ENCODE measurements at places on chromosomes 12 and 14.

DNA sequence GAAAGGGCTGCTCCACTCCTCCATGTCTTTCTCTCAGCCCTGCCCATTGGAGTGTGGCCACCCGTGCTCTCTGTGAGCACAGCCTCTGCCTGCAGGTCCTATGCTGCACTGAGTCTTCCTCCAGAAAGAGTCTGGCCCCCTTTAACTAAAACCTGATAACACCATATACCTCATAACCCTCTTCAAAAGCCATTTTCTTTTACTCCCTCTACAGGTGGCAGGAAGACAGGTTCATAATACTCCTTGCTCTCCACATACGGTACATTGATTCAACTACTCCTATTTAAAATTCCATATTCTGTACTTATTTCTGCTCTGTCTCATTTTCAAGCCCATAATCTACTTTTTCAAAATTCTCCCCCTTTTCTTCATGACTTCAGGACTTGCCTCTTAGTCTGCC is 144.0 kb downstream of the HELB start:
- DNase-seq = no peak

- no peak for DNase-seq
Measured at GRCh38 chr12:88420457-88420856, 159.8 kb downstream of the KITLG start.

GRCh38 chr14:73058922-73059673 is 764 bp downstream of the RBM25 start:
- no peak for DNase-seq

- DNase-seq = no peak
Measured at GRCh38 chr12:102281231-102281630, 83.6 kb upstream of the PMCH start.

DNA sequence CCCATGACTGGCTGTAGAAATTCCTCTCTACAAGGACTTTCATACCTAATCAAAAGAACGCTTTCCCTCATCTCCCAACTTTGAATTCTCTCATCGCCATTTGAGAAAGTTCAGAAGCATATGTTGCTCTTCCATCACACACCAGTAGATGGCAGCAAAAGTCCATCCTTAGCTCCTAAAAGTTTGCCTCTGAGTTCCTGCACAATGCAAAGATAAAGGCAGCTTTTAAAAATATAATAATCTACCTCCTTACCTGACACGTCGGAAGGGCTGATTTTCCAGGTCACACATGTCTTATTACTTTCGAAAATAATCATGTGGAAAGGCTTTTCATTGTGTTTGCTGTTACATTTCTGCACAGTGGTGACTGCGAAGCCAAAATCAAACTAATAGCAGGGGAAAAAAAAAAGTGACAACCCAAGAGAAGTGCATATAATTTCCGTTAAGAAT is 456.7 kb upstream of the SEL1L start:
- no peak for DNase-seq

DNA sequence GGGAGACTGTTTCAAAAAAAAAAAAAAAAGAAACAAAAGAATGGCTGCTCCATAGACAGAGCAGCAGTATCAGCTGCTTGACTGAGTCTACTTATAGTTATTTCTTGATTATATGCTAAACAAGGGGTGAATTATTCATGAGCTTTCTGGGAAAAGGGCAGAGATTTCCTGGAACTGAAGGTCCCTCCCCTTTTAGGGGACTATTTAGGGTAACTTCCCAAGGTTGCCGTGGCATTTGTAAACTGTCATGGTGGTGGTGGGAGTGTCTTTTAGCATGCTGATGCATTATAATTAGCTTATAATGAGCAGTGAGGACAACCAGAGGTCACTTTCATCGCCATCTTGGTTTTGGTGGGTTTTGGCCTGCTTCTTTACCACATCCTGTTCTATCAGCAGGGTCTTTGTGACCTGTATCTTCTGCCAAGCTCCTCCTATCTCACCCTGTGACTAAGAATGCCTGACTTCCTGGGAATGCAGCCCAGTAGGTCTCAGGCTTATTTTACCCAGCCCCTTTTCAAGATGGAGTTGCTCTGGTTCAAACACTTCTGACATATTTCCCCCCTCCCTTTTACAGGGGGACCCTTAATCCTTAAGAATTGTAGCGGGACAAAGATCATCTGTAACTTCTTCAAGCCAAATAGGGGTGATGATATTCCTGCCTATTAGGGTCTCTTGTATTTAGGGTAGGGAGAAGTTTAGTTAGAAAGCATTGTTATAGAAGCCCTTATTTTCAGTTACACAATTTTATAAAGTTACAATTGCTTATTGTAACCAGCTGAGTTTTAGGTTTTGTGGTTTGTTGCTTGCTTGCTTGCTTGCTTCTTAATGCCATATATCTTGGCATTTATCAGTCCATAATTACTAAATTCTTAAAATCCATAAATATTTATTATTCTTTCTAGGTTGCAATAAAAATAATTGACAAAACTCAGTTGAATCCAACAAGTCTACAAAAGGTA is 42.5 kb downstream of the MARK3 start:
- DNase-seq = no peak

- DNase-seq = no peak
Measured at GRCh38 chr14:36971263-36971855, 201.0 kb downstream of the SLC25A21 start.

DNA sequence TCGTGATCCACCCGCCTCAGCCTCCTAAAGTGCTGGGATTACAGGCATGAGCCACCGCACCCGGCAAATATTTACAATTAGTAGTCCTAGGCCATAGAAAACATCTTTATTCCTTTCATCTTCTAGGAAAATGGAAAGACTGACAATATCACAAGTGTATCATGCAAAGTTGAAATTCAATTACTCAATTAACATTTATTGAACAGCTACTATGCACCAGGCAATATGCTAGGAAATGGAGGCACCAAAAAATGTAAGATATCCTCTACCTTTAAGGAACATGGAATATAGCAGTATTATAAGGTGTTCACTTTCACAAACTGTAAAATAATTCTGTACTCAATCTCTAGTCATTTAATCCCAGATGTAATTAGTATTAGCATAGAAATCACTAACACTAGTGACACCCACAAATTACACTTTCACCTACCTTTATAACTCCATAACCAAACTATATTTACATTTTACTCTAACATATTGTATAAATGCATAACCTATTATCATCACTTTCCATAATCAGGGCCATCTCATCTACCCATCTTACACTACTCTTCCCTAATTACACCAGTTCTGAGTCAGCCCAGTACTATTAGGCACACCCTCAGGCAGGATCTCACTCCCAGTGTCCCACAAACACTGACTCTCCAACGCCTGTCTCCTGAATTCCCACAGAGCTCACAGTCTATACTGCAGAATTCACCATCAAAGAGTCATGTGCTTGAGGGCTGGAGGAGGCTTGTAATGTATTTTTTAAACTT is 10.4 kb downstream of the CORO1C start:
- no peak for DNase-seq

DNA sequence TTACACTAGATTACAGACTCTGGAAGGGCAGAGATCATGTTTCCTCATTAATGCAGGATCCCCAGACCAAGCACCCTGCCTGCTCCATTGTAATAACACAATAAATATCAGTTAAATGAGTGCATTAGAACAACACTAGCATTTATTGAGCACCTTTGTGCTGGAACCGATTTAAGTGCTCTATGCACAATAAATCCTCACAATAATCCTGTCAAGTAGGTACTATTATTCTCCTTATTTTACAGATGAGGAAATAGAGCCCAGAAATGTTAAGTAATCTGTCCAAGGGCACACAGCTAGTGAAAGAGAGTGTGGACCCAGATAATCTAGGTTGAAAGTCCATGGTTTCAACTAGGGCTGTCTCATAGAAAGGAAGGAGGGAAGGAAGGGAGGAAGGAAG is 69.8 kb downstream of the MAP1LC3B2 start:
- no peak for DNase-seq

GRCh38 chr12:104750061-104750460 is 208.0 kb downstream of the SLC41A2 start:
- DNase-seq = no peak

GRCh38 chr14:22479132-22479531 is 109.9 kb downstream of the DAD1 start:
- no peak for DNase-seq

- DNase-seq = no peak
Measured at GRCh38 chr14:73231981-73232851, 5.1 kb upstream of the PAPLN start.

- DNase-seq = no peak
Measured at GRCh38 chr14:101019541-101019940, 116.0 kb upstream of the RTL1 start.

GRCh38 chr14:72611506-72611905 is 282.4 kb downstream of the DPF3 start:
- no peak for DNase-seq

- DNase-seq = no peak
Measured at GRCh38 chr12:48187916-48188695, 4.7 kb downstream of the CCDC184 start.

DNA sequence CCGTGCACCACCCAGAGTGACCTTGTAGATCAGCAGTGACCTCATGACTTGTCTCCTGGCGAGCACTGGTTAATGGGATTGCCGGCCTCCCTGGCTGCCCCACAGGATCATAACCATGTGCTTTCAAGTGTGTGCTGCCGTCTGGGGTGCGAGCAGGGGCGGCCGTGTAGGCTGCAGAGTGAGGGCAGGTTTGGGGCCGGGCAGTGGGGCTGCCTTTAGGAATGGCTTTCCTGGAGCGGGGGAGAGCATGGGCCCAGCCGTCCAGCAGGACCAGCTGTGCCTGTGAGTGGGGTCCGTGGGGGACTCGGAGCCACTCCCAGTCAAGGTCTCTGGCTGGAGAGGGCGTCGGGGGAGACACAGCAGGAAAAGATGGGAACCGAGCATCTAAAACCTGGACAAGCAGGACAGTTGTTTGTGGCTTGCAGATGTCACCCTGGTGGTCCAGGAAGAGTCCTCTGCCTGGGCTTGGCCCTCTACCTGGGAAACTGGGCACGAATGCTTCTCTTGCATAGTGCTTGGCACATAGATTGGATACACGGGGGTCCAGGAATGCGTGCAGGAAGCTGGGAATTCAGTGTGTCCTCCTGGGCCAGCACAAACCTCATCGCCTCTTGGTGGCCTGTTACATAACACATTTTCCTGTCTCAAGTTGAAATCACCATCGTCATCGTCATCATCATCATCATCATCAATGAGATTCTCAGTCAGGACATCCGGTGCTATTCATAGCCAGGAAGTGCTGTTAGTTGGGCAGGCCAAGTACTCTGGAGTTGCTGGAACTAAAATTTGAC is 96.0 kb downstream of the ADGRD1 start:
- no peak for DNase-seq

- DNase-seq = no peak
Measured at GRCh38 chr12:62258941-62259630, 1.1 kb upstream of the USP15 start.

- no peak for DNase-seq
Measured at GRCh38 chr12:88951177-88951576, 370.9 kb upstream of the KITLG start.

DNA sequence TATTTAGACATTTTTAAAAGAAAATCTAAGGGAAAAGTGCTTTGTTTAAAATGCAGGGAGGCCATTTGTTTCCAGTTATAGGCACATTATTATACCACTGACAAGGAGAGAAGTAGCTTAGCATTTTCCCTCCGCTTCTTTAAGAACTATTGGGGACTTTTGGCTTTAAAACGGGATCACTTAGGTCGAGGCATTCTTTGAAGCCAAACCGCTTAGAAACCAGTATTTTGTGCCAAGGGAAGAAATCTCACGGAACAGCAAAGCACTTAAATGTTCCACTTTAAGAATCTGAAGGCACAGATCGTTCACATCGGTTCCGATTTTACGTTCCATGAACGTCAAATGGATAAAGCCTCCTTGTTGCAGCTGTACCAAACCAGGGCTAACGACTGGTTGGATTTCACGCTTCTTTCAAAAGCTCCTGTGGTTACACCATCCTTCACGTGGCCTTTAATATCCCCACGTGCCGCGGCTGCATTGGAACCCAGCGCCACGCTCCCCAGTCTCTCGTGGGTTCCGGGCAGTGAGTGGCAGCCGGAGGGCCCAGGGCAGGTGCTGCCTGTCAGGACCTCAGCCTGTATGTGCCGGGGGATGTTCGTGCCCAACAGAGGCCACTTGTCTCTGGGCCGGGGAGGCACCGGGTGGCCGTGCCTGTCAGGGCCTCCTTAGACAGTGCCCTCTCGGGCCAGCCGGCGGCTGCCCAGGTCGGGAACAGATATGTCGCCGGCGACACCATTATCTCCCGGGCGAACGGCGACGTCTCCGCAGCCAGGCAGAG is 195.4 kb downstream of the KIF26A start:
- no peak for DNase-seq

GRCh38 chr12:116878567-116879508 is 2.4 kb downstream of the HRK start:
- DNase-seq = no peak

All from cerebellar nuclear complex (tissue), 1 donor.